ENCODE measurements at places on chromosomes 5 and 9. TPM values are rescaled to one million over a fixed set of nuclear protein-coding genes. Genes with fewer than 3 reads are reported as not detected.

GRCh38 chr9:111902391-111903139, 6.0 kb downstream of the UGCG start:
- no peaks in the 10 kb centered on the region for H3K27me3 ChIP-seq
- no peak for DNase-seq
- H3K4me1 ChIP-seq, result peaks cover 18% of the 10 kb centered on the region
- H3K4me3 ChIP-seq, result no peak overlapping the region
- H3K36me3 ChIP-seq, result peaks cover 19% of the 10 kb centered on the region
- no peak overlapping the region for H3K27ac ChIP-seq

GRCh38 chr9:37329576-37329975, 92.9 kb upstream of the GRHPR start:
- H3K27me3 ChIP-seq, result no peaks in the 10 kb centered on the region
- peaks cover 2% of the 10 kb centered on the region for H3K36me3 ChIP-seq
- no peak overlapping the region for H3K27ac ChIP-seq
- no peaks in the 10 kb centered on the region for H3K4me1 ChIP-seq
- H3K4me3 ChIP-seq, result no peak overlapping the region

- H3K27me3 ChIP-seq, result no peaks in the 10 kb centered on the region
- no peak overlapping the region for H3K27ac ChIP-seq
- H3K4me1 ChIP-seq, result peaks cover 11% of the 10 kb centered on the region
- no peak for DNase-seq
Observed at GRCh38 chr5:34001241-34001841, 6.5 kb downstream of the AMACR start.

DNA sequence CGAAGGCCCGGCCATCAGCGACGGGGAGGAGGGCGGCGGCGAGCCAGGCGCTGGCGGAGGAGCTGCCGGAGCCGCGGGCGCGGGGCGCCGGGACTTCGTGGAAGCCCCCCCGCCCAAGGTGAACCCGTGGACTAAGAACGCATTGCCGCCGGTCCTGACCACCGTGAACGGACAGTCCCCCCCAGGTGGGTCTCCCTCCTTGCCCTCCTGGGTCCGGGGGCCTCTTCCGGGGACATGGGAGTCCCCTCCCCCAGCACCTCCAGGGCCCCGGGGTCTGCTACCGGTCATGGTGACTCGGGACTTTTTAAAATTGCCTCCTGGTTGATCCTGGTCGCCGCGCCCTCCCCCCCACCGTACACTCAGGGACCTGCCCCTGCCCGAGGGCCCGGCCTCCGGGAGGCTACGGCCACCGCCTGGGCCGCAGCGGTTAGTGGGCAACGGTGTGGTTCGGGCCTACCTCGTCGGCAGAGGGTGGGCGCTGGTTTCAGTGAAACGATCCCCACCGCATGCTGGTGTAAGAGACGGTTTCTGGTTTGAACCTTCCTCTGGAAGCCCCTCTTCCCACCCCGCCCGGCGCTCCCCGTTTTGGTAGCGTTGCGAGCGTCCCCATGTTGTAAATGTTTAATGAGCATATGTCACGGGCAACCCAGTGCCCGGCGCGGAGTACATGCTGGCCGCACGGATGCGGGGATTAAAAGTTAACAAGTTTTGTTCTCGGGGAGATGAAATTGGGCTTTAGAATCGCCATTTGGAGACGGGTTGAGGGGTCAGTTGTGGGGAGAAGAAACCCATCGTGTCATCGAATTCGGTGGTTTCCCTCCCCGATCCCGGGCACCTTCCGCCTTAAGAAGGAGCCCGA, 1.1 kb downstream of the LARP1 start:
- peak overlapping the region; percentile 88 for H3K27ac ChIP-seq
- H3K36me3 ChIP-seq, result peaks cover 13% of the 10 kb centered on the region
- no peaks in the 10 kb centered on the region for H3K27me3 ChIP-seq
- peaks cover 47% of the 10 kb centered on the region for H3K4me1 ChIP-seq
- peak overlapping the region; percentile 86 for H3K4me3 ChIP-seq

DNA sequence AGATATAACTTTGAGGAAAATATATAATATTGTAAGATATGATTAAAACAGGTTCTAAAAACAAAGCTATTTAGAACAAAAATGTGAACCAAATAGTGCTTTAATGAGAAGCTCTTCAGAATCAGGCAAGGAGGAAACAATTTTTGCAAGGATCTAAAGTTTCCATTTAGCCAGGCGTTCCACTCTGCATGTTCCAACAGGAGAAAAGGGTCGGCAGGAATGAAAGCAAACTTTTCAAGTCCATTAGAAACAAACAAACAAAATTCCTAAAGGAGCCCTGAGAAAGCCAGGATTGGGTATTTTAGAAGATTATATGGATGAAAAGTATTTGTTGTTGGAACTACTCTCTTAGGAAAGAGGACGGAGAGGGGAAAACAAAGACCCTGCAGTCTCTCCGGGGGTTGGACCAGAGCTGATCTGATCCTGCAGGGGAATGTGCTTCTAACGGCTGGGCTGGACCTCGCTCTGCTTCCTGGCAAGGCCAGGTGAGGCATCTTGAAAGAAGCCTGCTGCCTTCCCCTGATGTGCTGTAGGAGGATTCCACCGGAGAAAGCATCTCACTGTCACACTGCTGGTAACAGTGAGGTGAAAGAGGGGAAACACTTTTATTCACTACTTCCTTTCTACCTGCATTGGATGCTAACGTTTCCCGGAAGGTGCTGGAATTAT, 94.6 kb downstream of the PRRT1B start:
- no peak for DNase-seq
- no peak overlapping the region for H3K27ac ChIP-seq
- no peaks in the 10 kb centered on the region for H3K27me3 ChIP-seq
- H3K4me1 ChIP-seq, result peaks cover 35% of the 10 kb centered on the region

DNA sequence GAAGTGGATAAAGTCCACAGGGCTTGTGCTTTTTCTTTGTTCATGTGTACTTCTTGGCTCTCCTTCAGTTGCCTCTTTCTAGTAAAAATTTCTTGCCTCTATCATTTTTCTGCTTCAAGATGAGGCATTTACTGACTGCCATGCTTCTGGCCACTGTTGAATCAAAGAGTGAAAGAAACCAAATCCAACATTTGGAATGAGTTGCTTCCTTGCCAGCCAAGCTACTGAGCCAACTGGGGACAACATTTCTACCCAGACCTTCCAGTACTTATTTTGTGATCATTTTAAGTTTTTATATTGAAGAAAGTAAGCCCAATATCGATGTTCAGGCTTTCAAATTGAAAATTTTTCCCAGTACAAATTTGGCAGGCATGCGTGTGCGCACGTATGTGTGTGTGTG, 73.2 kb downstream of the SNCAIP start:
- DNase-seq, result no peak
- H3K4me3 ChIP-seq, result no peak overlapping the region
- no peaks in the 10 kb centered on the region for H3K4me1 ChIP-seq
- H3K36me3 ChIP-seq, result no peaks in the 10 kb centered on the region
- no peak overlapping the region for H3K27ac ChIP-seq

- H3K27ac ChIP-seq, result no peak overlapping the region
- H3K36me3 ChIP-seq, result no peaks in the 10 kb centered on the region
- peaks cover 3% of the 10 kb centered on the region for H3K4me1 ChIP-seq
- peaks cover 76% of the 10 kb centered on the region for H3K27me3 ChIP-seq
- no peak overlapping the region for H3K4me3 ChIP-seq
- no peak for DNase-seq
Observed at GRCh38 chr5:141485321-141486055, 658 bp downstream of the PCDHGC4 start.

Gene SPATA31C1
- total RNA-seq, result not detected

Gene SAXO1
- total RNA-seq, result 0.10 TPM

Gene DMRT3
- not detected for total RNA-seq

Gene ENG
- total RNA-seq, result 24.3 TPM

All from activated CD8-positive, alpha-beta T cell treated with anti-CD3 and anti-CD28 coated beads, Interleukin-2, amount 10 ng/mL, durations not matched to agents 7 days and 5 days (primary cell).